Upper lobe of left lung (tissue), 6 donors: ENCODE measurements at places on chromosomes 6 and 20. TPM values are rescaled to one million over a fixed set of nuclear protein-coding genes. Genes with fewer than 3 reads are reported as not detected.

DNA sequence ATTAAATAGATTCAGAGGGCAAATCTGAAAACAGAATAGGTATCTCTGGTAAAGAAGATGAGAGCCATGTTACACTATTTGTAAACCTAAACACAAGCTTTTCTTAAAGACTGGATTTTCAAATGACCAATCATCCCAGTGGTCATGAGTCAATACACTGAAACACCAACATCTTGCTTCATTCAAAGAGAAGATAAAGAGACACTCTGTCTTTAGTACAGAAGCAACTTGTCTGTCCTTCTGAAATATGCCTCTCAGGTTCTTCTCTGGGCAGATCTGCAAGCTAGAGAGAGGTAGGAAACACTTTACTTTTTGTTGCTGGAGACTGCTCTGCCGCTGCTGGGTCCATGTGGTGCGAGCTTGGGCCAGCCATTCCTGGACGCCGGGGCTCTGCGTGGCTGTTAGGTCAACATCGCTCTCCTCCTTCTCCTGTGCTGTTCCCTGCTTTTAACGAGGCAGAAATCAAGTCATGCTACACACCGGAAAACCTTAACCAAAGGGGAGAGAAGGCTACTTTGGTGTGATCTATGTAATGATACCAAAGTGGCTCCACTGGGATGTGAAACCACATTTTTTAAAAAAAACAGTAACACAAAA lies 368.2 kb downstream of the SYNE1 start:
- peak; percentile 41 for DNase-seq
- H3K4me1 ChIP-seq = peaks cover 19% of the 10 kb centered on the region
- H3K4me3 ChIP-seq = no peak overlapping the region

- no peaks in the 10 kb centered on the region for H3K27me3 ChIP-seq
- no peaks in the 10 kb centered on the region for H3K4me1 ChIP-seq
- no peak for DNase-seq
- H3K4me3 ChIP-seq = no peak overlapping the region
- H3K36me3 ChIP-seq = no peaks in the 10 kb centered on the region
These were observed 159.1 kb downstream of the TINAG start for GRCh38 chr6:54467384-54467783.

GRCh38 chr6:37243816-37244370 lies 13.7 kb upstream of the TBC1D22B start:
- peaks cover 13% of the 10 kb centered on the region for H3K4me1 ChIP-seq
- no peak for DNase-seq
- H3K27me3 ChIP-seq = no peaks in the 10 kb centered on the region
- no peak overlapping the region for H3K4me3 ChIP-seq
- H3K27ac ChIP-seq = peak overlapping the region; percentile 7
- no peaks in the 10 kb centered on the region for H3K36me3 ChIP-seq

- H3K36me3 ChIP-seq = no peaks in the 10 kb centered on the region
- DNase-seq = no peak
- no peak overlapping the region for H3K4me3 ChIP-seq
- H3K27me3 ChIP-seq = no peaks in the 10 kb centered on the region
These were observed 111.0 kb downstream of the TFAP2A start for GRCh38 chr6:10303608-10304506.

- no peaks in the 10 kb centered on the region for H3K4me1 ChIP-seq
- H3K36me3 ChIP-seq = no peaks in the 10 kb centered on the region
- no peaks in the 10 kb centered on the region for H3K27me3 ChIP-seq
- DNase-seq = no peak
These were observed 30.5 kb upstream of the DLGAP4 start for GRCh38 chr20:36275441-36276189.

DNA sequence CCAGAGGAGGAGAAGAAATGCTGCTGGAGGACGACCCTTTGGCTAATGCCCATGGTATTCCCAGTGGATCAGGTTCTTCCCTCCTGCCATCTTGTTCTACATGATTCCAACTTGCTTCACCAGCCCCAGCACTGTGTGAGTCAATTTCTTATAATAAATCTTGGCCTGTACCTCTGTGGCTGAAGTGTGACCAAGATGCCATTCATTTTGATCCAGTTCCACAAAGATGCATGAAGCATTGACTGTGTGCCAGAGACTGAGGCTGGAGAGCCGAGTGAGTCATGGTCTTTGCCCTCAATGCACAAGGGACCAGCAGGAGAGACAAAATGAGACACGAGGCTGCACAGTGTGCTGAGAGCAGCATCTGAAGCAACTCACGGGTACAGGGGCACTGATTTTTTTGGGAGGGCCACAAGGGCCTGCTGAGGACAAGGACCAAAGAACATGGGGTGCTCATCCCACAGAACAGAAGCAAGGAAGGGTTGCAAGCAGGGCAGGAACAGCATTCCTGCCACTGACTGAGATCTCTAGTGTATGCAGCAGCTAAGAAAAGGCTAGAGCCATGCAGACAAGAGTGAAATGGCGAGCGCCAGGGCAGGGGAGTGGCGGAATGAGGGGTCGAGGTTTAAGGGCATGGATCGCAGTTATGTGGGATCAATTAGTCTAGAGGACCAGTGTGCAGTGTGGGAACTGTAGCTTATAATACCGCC lies 207.0 kb downstream of the THBS2 start:
- no peak overlapping the region for H3K4me3 ChIP-seq
- no peaks in the 10 kb centered on the region for H3K36me3 ChIP-seq
- no peaks in the 10 kb centered on the region for H3K4me1 ChIP-seq
- no peaks in the 10 kb centered on the region for H3K27me3 ChIP-seq
- no peak overlapping the region for H3K27ac ChIP-seq
- DNase-seq = no peak

GRCh38 chr6:44667226-44667625 lies 279.7 kb downstream of the CDC5L start:
- no peaks in the 10 kb centered on the region for H3K27me3 ChIP-seq
- H3K36me3 ChIP-seq = no peaks in the 10 kb centered on the region
- DNase-seq = no peak
- H3K4me3 ChIP-seq = no peak overlapping the region
- peaks cover 7% of the 10 kb centered on the region for H3K4me1 ChIP-seq

Gene HS3ST5
- 0.17 TPM for total RNA-seq

Gene TSBP1
- total RNA-seq = not detected

Gene CLVS2
- not detected for total RNA-seq
